NCI-H2171 (cell line): ENCODE measurements at places on chromosomes 4 and X.

DNA sequence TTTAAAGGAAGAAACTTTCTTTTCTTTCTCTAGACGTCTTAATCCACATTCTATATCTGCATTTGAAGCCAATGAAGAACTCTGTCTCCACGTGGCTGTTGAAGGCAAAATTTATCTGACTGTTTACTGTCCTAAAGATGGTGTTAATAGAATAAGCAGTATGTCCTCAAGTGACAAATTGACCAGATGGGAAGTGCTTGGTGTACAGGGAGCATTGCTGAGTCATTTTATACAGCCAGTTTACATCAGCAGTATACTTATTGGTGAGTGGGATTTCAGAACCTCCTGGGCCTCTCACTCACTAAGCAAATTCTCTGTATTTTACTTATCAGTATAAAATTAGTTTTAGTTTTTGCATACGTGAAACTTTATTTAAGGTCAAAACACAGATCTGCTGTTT, 33.7 kb downstream of the ADAD1 start:
- DNase-seq = no peak

- no peak for DNase-seq
These were observed 17.2 kb upstream of the SPRY1 start for GRCh38 chr4:123379392-123379791.

GRCh38 chrX:10676235-10676957, 56.0 kb upstream of the MID1 start:
- DNase-seq = no peak

- DNase-seq = peak; percentile 41
These were observed 3.9 kb downstream of the MAML3 start for GRCh38 chr4:140149846-140150635.

DNA sequence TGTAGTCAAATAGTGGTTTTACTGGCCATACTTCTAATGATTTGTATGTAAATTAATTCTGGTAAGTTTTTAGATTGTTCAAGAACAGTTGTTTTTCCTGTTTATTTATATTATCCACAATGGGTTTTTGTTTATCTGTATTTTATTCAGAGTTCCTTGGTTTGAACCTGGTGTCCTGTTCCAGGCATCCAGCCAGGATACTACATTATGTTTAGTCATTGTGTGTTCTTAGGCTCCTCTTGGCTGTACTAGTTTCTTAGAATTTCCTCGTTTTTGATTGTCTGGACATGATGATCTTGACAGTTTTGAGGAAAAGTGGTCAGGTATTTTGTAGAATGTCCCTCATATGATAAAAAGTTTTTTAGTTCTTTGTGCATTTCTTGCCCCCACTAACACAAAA, 7.8 kb downstream of the TIGD2 start:
- no peak for DNase-seq

DNA sequence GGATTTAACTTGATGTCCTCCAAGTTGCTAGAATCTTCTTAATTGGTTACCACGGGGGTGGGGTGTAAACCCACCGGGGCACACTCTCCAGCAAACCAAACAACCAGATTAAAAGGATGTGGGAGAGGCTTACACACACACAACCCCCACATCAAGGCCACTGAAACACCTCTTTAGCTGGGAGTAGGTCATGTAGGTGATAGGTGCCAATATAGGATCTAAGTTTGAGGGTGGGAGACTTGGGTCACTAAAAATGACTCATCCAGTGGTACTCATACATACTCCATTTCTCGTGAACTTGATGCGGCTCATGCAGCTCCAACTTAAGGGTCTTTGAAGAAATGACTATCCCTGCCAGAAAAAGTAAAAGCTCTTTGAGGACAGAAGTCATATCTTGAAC, 20.5 kb upstream of the CD40LG start:
- no peak for DNase-seq

- DNase-seq = no peak
These were observed 64.4 kb downstream of the TBC1D19 start for GRCh38 chr4:26648260-26648659.

- no peak for DNase-seq
These were observed 16.6 kb downstream of the FAM149A start for GRCh38 chr4:186121057-186121456.

GRCh38 chr4:8417071-8417614, 23.4 kb downstream of the ACOX3 start:
- DNase-seq = no peak

DNA sequence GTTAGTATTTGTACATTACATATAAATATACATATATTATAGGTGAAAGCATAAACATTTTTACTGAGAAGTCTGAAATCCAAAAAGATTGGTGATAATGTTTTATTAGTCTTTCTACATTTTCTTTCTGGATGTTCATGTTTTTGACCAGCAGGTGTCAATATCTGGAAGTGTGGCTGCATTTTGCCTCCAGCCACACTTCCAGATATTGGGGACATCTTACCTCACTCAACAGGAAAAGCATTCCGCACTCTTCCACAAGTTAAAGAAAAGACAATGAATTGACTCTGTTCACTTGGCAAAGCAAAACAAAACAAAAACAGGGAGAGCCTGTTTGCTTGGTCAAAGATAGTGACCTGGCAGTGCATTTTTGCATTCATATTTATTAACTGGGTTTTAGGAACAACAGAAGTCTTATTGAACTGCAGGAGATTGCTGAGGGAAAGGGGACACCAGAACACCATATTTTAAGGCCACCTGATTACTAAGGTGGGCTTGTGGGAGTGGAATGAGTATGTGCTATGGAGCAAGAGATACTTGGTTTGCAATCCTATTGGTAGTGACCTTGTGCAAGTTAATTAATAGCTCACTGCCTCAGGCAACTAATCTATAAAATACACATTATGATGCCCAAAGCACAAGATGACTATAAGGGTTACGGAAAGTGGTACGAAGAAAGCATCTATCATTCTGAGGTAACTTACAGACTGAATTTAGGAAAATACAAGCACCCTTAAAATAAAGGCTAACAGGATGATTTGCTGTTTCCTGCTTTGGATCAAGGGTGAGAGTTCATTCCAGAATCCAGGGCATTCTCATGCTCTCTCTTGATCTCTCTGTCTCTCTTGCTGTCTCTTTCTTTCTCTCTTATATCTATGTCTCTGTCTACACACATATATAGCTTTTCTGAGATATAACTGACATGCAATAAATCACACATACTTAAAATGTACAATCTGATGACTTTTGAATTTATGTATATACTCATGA, 389.9 kb upstream of the EMCN start:
- DNase-seq = no peak

DNA sequence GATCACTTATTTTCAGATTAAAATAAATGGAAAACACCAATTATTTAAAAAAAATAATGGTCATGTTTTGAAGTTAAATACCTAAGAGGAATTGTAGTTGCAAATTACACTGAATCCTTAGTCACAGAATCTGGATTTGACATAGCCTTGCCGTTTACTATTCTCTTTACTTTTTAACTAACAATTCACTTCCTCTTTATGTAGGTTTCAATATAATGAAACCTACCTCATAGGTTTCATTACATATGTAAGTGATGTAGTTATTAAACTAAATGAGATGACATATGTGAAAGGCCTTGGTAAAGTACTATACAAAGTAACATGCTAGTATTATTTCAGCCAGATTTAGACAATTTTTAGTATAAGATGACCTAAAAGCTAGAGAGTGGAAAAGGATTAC, 6.5 kb downstream of the SPP1 start:
- DNase-seq = no peak

- no peak for DNase-seq
These were observed 59.3 kb downstream of the ATXN3L start for GRCh38 chrX:13260598-13260997.

GRCh38 chrX:44344687-44345086, 1.2 kb upstream of the EFHC2 start:
- no peak for DNase-seq

DNA sequence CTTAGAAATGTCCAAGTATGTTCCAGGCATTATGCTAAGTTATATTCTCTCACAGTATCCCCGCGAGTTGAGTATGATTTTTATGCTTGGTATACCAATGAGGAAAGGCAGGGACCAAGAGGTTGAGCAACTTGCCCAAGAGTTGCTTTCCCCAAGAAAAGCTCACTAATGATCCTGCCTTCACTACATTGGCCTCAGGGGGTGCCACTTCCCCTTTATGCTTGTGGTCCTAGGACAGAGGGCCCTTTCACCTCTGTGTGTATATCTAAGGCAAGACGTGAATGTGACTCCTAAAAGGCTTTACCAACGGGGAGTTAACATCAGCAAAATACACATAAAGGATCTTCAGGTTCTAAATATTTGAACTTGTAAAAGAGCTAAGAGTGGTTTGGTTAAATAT, 164.4 kb upstream of the CPEB2 start:
- DNase-seq = no peak

DNA sequence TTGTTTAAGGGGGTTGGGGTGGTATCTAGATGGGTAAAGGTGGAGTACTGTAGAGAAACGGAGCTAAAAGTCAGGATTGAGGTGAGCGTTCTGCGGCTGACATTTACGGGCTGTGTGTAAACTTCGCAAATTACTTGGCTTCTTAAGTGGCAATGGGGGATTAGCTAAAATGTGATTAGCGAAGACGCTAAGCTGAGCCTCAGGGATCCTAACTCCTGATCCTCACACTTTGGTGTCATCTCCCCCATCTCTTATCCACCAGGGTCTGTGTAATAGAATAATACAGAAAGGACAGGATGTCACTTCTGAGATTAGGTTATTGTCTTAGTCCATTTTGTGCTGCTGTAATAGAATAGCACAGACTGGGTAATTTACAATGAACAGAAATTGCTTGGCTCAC, 10.6 kb upstream of the FAT1 start:
- no peak for DNase-seq

- no peak for DNase-seq
These were observed at the start of gene IL1RAPL1 for GRCh38 chrX:28586981-28587551. TSS of gene IL1RAPL1 (plus strand) at chrX:28587446.

GRCh38 chrX:20729416-20729815, 462.7 kb upstream of the RPS6KA3 start:
- DNase-seq = no peak

GRCh38 chrX:54495814-54496516, at the start of gene FGD1:
TSS of gene FGD1 (minus strand) at chrX:54496234. CDS start at chrX:54495432, 802 bp downstream.
- DNase-seq = peak; percentile 39

DNA sequence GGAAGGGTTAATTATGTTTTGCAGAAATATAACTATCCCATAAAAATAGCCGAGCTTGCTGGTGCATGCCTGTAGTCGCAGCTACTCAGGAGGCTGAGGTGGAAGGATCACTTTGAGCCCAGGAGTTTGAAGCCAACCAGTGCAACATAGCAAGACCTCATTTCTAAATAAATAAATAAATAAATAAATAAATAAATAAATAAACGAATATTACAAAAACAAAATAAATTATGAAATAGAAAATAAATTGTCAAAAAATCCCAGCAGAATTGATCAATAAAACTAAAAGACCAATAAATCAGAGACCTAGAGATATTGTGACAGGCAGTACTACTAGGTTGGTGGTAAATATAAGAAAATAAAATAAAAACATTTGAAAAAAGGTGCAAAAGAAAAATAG, 6.7 kb upstream of the ARL13A start:
- no peak for DNase-seq

GRCh38 chr4:85773372-85773771, 298.4 kb downstream of the ARHGAP24 start:
- DNase-seq = no peak

DNA sequence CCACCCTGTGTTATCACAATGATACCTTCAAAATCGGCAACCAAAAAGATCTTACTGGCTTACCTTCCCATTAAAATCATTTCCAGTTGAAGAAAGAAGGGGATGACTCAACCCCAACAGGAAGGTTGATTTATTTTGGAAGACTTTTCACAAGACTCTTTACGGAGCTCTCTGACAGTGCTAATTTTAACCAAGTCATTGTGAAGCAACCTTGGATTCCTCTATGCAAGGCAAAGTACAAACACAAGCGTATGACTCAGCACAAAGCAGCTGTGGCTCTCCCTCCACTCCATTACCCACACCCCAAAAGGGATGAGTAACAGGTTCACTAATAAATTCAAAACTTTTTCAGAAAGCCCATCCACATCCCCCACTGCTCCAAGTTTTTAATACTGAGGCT, 213.8 kb upstream of the FGF13 start:
- no peak for DNase-seq

- no peak for DNase-seq
These were observed 628 bp downstream of the MXD4 start for GRCh38 chr4:2261110-2261852.

DNA sequence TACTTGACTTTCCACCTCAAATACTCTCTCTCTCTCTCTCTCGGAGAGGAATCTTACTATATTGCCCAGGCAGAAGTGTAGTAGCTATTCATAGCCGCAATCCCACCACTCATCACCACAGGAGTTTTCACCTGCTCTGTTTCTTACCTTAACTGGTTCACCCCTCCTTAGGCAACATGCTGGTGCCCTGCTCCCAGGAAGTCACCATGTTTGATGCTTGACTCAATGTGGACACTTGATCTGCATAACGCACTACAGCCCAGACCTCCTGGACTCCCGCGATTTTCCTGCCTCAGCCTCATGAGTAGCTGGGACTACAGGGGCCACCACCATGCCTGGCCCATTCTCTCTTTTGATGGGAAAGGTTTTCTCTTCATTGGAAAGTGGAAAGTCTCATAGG, 271.8 kb downstream of the FBXW7 start:
- DNase-seq = no peak

DNA sequence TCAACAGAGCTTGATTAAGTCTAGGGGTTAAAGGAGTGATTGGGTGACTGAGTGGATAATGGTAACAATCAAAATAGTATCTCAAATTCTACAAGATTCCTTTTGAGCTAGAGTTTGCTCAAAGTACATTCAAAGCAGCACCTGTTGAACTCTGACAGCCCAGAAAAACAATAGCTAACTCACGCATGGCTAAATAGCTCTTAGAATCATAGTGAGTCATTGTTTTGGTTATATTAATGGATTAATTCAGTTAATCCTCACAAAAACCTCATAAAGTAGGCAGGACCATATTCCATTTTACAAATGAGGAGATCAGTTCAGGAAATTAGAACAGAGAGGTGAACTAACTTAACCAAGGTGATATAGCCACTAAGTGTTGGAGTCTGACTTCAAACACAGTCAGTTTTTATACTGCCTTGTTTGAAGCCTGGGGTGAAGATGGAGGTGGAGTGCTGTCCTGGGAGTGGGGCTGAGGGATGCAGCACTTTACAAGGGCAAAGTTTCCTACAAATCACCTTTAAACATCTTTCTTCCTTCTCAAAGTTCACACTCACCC, 35.9 kb upstream of the PPM1K start:
- no peak for DNase-seq

- no peak for DNase-seq
These were observed 115.1 kb upstream of the PCDH18 start for GRCh38 chr4:137647375-137647774.

DNA sequence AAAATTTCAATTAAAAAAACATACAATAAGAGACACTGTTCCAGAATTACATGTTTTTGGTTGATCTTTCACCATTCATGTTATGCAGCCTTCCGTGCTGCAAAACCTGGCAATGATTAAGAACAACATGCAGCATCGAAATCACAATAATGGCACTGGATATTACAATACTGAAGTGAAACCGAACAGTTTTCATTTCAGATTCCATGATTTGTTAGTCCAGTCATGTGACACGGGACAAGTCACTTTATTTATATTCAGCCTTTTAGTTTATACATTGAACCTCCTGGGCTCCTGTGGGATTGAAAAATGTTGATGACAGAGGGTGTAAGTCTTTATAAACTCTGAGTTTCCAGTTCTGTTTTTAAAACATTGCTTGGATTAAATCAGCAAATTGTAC, 142.5 kb upstream of the TTC29 start:
- DNase-seq = no peak

GRCh38 chrX:132488819-132489577, at the start of gene MBNL3:
TSS of gene MBNL3 (minus strand) at chrX:132489038. CDS start at chrX:132439611, 49,427 bp downstream.
- peak; percentile 71 for DNase-seq

- DNase-seq = no peak
These were observed 323.6 kb downstream of the BCOR start for GRCh38 chrX:39773923-39774773.
